ENCODE measurements at places on chromosomes 1 and 21. TPM values are rescaled to one million over a fixed set of nuclear protein-coding genes. Genes with fewer than 3 reads are reported as not detected.

Gene FAM131C
- 1.1 TPM for total RNA-seq

DNA sequence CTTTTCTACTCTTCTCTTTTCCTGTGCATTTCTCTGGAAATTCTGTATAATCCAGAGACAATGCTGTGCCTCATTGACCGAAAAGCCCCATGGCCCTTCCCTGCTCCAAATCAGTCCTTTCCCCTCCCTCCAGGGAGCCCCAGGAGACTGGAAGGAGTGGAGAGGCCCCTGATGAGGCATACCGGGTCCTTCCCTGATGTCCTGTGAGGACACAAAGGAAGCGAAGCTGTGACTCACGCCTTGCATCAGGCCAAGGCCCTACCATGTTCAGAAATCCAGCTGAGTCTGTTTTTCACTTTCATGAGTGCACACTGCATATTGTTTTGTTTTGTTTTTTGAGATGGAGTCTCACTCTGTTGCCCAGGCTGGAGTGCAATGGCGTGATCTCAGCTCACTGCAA lies 38.7 kb upstream of the BECN2 start:
- DNase-seq: no peak

- no peak for DNase-seq
Measured at GRCh38 chr1:54160351-54160750, 7.6 kb upstream of the CDCP2 start.

Gene VHLL
- not detected for total RNA-seq

- DNase-seq: no peak
Measured at GRCh38 chr1:40479156-40479555, 2.1 kb downstream of the ZFP69 start.

Gene MYOG
- total RNA-seq: not detected

DNA sequence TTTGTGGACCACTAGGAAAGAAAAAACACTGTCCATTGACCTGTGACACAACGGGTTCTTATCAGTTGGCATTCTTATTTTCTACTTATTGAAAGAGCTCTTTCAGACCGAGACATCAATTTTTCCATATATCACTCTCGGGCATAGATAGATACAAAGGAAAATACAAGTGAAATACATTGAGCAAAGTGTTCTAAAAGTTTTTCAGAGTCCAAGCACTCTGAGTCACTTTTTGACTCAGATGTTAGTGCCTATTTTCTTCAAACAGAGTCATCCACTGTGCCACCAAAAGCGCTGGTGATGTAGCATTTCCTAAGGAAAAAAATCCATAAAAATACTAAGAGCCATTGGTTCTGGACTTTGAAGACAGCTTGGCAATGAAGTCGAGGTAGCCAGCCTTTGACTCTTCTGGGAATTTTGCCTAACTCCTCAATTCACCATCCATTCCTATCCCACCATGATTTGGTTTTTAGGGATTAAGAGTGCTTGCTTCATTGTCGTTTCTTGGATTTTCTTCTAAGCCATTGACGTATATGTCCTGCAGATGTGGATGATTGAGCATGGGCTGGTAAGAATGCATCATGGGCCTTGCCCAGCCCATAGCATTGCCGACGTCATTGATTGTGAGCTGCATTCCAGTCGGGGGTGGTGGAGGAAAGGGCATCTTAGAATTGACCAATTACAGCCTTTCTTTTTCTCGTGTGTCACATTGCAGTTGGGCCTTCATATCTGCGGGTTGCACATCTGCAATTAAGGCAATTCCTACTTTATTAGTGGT lies 10.6 kb downstream of the GALNT2 start:
- no peak for DNase-seq

Gene CROCC
- total RNA-seq: 22.0 TPM

- no peak for DNase-seq
Measured at GRCh38 chr1:205800427-205800826, 12.6 kb downstream of the SLC41A1 start.

DNA sequence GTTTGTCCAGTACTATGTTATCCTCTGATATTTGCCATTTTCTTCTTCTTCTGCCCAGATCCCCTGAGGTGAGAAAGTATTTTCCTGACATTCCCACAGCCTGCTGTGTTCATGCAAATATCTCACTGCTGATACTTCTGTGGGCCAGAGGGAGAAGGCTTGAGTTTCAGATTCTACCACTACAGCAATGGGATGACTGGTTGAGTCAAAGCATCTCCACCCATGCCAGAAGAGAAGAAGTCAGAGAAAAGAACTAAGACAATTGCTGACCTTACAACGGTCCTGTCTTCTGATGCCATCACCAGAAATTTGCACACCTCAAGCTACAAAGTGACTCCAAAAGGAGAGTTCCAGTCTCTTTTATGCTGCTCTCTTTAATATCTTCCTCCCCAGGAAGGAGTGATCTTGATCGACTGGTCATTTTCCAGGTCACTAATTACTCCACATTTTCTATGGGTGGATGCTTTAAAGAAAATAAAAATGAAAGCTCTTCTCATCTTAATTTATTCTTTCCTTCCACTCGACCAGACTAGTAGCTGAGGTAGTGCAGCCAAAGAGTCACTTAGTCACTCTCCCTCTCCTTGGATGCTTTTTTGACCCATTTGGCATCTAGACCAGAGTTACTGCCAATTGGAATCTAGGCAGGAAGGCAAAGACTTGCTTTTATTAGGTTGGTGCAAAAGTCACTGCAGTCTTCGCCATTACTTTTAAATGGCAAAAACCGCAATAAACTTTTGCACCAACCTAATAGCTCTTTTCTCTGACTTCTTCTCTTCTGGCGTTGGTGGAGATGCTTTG lies 195.1 kb downstream of the PTPRC start:
- no peak for DNase-seq

Gene EXO5
- total RNA-seq: 4.2 TPM

Gene SPRR3
- not detected for total RNA-seq

DNA sequence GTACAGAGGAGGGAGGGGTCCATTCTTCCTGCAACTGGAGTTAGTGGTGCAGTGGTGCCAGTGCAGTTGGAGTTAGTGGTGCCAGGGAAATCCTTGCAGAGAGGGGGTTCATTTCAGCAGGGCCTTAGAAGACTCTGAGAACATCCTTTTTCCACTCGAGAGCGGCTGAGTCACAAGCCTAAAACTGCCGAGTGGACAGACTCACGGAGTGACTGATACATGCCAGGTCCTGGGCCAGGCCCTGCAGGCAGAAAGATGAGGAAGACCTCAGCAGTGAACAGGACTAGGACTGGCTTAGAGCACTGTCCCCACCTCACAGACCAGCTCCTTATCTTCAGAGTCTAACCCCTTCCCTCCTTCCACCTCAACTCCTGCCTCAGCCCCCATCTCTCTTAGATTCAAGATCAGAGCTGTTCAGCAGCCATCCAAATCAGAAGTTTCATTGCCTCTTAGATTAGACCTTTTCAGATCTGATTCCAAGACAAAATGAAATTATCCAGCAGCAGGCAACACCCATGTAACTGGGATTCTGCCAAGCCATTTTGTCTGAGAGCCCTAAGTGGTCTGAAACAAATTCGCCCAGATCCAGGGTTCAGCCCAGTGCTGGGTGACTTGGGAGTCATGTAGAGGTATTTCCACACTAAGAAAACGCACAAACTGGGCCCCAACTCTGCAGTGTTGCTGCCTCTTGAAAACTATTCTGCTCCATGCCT lies 12.7 kb upstream of the IKBKE start:
- no peak for DNase-seq

DNA sequence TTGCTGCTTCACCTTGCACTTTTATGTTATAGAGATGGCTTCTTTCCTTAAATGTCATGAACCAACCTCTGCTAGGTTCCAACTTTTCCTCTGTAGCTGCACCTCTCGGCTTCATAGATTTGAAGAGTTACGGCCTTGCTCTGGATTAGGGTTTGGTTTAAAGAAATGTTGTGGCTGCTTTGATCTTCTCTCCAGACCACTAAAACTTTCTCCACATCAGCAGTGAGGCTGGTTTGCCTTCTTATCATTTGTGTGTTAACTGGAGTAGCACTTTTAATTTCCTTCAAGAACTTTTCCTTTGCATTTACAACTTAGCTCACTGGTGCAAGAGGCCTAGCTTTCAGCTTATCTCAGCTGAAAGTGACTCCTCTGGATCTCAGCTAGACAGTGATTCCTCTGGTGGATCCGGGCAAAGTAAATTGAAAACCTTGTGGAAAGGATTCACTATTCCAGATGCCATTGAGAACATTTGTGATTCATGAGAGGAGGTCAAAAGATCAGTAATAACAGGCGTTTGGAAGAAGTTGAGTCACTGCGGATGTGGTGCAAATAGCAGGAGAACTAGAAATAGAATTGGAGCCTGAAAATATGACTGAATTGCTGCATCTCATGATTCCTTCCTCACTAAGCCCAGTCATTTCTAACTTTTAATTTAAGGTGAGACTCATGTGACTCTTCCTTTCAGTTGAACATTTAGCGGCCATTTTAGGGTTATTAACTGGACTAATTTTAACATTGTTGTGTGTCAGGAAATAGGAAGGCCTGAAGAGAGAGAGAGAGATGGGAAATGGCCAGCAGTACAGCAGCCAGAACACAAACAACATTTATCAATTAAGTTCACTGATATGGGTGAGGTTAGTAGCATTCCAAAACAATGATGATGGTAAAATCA lies 16.2 kb upstream of the RGS1 start:
- no peak for DNase-seq

- DNase-seq: no peak
Measured at GRCh38 chr1:66732407-66733166, 19.7 kb upstream of the DYNLT5 start.

DNA sequence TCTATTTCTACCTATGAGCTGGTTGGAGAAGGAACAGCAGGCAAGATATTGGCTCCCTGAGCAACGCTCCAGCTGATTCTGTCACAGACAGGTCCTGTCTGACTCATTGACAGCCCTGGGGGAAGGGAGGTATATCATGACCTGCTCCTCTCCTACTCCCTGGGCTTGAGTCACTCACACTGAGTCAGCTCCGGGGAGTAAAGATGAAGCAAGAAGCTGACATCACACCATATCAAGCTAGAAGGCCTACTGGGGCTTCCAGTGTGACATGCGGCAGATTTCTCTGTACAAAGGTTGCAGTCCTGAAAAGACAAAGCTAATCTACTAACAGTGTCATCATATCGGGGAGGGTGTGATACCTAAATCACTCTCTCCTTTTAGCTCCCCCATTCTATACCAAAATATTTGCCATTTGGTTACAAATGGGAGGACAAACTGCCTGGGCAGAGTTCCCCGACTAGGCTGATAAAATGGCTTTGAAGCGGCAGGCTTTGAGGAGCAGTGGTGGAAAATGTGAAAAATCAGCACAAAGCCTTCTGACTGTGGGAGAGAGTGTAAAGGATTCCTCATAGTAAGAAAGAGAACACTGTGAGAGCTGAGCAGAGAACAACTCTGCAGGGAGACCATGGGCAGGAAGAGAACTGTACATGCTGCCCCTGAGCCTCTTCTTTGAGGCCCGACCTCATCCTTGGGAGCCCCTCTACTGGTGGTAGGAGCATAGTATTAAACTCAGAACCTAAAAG lies 15.5 kb downstream of the PI4KB start:
- DNase-seq: peak; percentile 92
